Tibial nerve (tissue), 4 donors: ENCODE measurements at places on chromosomes 16 and 17. TPM values are rescaled to one million over a fixed set of nuclear protein-coding genes. Genes with fewer than 3 reads are reported as not detected.

The C16orf54 gene
- 2.8 TPM for total RNA-seq

The KRTAP2-3 gene
- not detected for total RNA-seq

The KRT28 gene
- total RNA-seq = not detected

The FLCN gene
- 71.6 TPM for total RNA-seq

The IRX3 gene
- 1.5 TPM for total RNA-seq

The PRSS27 gene
- total RNA-seq = 2.4 TPM
